Stimulated activated CD8-positive, alpha-beta memory T cell treated with anti-CD3 and anti-CD28 coated beads, Interleukin-2, amount 100 ng/mL, for 48 hours (primary cell): ENCODE measurements at places on chromosomes 16 and 17.

DNA sequence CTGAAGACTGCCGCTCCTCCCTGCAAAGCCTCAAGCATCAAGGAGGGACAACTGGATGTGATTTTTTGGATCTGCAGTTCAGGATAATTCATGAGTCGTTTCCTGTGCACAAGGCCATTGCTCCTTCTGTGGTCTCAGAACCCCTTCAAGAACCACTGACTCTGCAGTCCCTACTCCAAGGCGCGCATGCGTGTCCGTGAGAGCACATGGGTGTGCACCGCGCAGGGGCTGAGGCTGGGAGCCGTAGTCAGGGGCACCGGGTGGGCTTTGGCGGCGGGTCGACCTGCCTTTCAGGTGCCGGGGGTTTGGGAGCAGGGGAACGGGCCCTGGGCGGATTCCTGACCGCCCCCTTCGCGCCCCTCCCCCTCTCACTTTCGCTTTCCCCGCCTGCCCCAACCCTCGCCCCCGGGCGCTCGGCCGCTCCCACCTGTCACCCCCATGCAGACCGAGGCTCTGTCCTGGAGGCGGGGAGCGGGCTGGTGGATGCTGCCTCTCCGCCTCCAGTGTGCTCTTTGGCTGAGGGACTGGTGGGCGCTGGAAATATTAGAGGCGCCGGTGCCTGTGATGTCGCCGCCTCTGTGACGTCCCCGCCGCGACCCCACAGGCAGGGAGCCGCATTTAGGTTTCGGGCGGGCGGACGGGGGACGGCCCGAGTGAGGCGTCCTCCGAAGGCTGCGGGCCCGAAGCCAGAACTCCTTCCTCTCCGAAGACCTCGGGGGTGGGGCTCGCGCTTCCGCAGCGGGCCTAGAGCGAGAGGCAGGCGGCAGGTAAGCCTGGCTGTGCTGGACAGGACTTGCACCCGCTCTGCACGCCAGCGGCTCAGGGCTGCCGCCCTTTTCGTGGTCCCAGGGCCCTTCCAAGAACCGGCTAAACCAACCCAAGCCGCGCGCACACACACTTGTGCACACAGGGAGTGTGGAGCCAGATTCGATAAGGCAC is at the start of gene SPATA32:
Gene SPATA32 (minus strand): TSS at position 518 of the 939 bp plus-strand sequence. CDS start 78 bp downstream, at position 440.
- peak; percentile 70 for DNase-seq

DNA sequence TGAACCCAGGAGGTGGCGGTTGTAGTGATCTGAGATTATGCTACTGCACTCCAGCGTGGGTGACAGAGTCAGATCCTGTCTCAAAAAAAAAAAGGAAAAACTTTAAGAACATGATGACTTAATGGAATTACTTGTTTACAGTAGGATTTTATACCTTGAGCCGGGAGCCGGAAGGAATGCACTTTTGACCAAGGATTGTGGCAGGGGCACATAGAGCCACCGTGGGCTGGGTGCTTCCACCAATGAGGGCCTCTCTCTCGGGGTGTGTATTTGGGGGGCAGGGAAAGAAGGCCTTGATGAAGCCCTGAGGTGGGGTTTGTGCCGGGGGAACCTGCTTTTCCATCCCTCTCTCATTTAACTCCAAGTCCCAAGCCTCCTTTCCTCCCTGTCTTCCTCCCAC is 6.7 kb upstream of the NAGPA start:
- DNase-seq, result no peak

- no peak for DNase-seq
Observed at GRCh38 chr16:22743401-22743800, 70.6 kb upstream of the HS3ST2 start.

- peak; percentile 53 for DNase-seq
Observed at GRCh38 chr16:23999663-24000062, 163.9 kb downstream of the PRKCB start.

GRCh38 chr16:50835358-50836060 is 93.6 kb downstream of the CYLD start:
- no peak for DNase-seq

DNA sequence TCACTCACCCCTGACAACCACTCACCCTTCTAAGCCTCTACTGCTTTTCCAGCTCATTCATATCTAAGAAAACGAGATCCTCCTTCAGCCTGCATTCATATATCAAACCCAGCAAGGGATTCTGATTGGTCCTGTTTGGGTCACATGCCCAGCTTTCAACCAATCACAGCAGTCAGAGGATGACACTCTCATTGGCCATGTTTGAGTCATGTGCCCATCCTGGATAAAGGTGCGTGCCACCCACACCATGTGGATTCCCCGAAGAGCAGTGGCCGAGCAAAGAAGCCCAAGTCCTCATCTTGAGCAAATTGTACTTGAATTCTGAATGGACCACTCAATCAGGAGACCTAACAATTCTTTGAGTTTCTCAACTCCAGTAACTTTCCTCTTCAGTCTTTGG is 45.0 kb downstream of the SCNN1G start:
- no peak for DNase-seq

DNA sequence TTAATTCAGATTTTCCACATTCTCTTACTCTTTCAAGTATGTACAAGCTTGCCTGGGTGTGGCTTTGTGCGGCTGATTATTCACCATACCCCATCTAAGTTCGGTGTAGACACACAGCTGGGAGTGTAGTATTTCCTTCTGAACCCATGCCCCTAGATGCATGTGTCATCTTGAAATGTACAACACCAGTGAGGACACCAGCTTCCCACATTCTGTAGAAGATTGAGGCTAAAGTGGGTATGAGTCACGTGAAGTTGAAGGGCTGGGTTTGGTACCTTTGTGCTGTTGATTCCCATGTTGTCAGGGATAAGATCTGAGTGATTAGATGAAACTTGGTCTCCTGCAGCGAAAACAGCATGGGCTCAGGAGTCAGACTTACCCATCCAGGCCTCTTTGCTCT is 14.6 kb upstream of the DHX8 start:
- DNase-seq, result no peak

GRCh38 chr16:85759631-85760419 is 8.9 kb upstream of the C16orf74 start:
- no peak for DNase-seq

GRCh38 chr17:45101883-45102811 is 30.2 kb downstream of the PLCD3 start:
- DNase-seq, result no peak

DNA sequence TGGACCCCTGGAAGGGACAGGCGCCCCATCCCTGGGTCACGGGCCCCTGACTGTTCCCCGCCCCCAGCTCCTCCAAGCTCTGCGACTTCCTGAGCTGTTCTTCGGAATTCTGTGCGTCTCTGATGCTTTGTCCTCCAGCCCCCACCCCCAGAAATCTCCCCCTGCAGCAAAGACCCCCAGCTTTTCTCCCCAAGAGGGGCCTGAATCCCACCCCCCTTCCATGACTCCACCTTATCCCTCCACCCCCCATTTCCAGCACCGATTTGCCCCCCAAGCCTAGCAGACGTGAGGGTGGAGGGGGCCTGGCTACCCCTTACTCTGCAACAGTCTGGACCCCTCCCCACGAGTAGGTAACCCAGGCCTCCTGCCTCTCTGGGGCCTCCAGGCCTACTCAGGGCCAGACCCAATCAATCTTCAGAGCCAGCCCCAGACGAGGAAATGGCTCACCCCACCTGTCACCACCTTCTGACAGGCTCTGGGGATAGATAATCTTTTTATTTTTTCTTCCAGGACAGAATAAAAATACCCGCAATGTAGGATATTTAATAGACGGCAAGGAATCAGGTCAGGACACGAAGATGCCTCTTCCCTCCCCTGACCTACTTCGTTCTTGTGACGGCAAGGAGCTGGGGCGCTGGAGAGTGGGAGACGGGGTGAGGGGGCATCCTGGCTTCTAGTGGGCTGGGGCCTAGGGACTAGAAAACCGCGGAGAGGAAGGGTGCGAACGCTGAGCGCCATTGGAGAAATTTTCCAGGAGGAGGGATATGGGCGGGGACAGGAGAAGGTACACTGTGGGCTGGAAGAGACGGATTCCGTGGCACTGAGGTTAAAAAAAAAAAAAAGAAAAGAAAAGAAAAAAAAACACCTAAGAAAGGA is 744 bp upstream of the PLXDC1 start:
- no peak for DNase-seq

DNA sequence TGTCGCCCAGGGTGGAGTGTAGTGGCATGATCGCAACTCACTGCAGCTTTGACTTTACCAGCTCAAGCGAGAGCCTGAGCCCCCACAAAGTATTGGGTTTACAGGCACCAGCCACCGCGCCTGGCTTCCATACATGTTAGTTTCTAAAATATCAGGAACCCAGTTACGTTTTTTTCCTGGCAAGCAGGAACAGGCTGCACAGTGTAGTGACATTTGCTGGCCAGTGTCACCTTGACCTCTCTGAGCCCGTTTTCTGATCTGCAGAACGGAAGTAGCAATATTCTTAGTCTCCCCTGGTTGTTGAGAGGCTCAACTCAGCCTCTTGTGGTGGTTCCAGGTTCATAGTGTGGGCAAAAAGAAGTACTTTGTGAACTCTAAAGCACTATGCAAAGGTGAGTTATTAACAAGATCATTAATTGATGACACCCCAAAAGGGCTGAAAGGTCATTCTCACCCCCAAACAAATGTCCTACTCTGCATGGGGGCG is 15.6 kb downstream of the IGF2BP1 start:
- DNase-seq, result no peak

GRCh38 chr17:77898521-77899434 is 59.7 kb upstream of the TNRC6C start:
- no peak for DNase-seq

DNA sequence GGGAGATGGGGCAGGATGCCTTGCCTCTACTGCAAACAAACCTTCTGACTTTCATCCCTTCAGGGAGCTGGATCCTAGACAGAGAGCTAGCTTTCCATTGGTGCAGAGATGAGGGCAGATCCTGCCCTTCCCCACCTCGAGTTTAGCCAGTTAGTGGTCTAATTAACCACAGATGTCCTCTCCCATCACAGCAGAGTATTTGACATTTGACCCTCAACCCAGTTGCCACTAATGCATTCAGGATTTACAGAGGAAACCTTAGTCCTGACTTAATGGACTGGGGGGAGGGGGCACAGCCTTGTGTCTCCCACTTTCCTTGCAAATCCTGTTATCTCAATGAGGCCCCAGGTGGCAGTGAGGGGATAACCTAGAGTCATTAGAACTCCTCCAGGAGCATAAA is 10.2 kb downstream of the PIP4K2B start:
- no peak for DNase-seq
